ENCODE measurements at places on chromosomes 1 and 21.
A peak's percentile ranks its signal among the peaks of the same experiment; 100 is the strongest.

DNA sequence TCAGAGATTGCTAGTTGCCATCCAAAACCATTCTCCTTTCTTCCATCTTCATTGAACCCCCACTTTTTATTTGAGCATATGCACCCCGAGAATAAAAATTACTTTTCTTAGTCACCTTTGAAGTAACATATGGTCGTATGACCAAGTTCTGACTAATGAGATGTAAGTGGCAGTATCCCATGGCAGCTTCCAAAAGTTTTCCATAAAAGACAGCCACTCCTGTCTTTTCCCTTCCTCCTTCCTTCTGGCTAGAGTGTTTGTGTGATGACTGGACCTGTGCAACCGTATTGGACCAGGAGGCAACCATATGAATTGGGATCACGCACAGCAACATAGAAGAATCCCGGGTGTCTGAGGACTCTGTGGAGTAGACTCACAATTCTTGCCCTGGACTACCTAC is 41.1 kb upstream of the CCSAP start:
- DNase-seq = no peak

DNA sequence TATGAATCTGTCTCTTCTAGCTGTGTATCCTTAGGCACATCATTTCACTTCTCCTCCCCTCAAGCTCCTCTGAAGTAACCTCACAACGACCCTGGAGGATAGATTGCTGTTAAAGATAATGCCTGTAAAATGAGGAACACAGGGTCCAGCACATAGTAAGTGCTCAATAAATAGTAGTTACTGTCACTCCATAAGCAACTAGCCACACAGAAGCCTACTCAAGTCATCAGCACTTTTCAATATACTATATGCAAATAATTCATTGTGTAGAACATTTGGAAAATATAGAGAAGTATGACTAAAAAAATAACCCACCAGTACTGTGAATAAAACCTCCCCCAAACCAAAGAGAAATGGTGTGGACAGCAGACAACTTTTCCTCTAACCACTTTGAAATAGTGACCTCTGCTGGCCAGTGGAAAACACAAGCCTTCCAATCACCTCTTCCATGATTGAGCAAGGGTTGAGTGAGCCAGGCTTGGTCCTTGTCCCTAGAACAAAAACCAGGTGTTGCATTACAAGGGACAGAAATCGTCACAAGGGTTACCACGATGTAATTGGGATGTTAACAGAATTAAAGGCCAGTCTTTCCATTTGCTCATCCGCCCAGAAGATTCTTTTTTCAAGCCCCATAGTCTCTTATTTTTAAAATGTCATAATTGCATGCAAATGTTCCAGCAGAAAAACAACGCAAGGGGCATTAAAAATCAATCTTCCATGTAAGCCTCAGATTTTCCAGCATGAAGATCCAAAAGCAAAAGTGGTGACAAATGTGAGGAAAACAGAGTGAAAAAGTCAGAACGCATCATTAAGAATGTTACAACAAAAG is 15.7 kb upstream of the GLIS1 start:
- DNase-seq = peak; percentile 21

DNA sequence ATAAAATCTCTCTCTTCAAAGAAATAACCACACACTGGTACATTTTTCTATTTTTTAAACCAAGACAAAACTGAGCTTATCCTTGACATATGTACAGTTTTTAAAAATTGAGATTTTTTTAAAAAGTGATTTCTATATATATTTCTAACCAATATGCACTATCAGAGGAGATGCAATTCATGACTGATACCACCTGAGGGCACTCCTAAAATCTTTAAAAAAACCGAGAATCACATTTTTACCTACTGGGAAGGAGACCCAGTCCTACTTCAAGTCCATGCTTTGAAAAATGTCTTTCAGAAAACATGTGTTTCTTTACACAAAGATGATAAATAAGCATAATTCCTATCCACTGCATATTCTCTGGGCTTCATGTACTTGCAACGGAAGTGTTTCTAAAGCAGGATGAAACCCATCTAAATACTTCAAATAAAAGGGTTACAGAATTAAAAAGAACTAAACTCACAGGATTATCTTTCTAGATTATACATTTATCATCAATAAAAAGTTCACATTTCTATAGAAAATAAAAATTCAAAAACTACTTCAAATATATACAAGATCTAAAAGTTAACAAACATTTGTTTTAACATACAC is 98.6 kb downstream of the ENAH start:
- peak; percentile 4 for DNase-seq

GRCh38 chr1:30919025-30919881 is 10.7 kb upstream of the SDC3 start:
- no peak for DNase-seq

DNA sequence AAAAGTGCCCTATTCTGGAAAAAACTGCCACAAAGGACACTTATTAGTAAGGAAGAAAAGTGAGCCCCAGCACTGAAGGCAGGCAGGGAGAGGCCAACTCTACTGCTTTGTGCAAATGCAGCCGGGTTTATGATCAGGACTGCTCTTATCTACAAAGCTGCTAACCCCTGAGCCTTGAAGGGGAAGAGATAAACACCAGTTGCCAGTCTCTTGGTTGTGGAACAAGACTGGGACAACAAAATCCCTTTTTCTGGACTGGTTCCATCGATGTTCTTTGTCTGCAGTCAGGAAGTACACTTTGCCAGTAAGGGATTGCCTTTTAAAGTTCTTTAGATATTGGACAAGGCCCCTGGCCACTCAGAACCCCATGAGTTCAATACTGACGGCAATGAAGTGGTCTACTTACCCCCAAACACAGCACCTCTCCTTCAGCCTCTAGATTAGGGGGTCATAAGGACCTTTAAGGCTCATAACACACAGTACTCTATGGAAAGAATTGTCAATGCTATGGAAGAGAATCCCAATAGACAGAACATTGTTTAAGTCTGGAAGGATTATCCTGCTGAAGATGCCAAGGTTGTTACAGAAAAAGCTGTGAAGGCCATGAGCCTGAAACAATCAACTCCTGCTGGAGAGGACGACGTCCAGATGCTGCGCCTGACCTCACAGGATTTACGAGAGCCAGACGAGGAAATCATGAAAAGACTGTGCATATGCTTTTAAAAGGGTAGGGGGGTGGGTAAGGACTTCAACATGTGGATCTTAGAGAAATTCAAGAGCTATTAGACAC is 43.6 kb downstream of the GNB1 start:
- no peak for DNase-seq

GRCh38 chr1:20555758-20556120 is 3.4 kb downstream of the FAM43B start:
- no peak for DNase-seq

DNA sequence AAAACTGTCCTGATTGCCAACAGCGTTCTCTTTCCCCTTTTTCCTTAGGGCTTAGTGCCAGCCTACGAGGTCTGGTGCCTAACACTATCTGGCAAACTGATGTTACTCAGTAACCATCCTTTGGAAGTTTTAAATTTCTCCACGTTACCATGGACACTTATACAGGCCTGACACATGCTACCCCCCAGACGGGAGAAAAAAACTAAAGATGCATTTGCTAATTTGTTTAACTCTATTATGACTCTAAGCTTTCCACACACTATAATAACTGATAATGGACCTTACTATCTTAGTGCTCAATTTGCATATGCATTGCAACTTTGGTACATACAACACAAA is 36.8 kb downstream of the CLCA1 start:
- DNase-seq = no peak

GRCh38 chr1:3121401-3122210 is 52.6 kb downstream of the PRDM16 start:
- no peak for DNase-seq

DNA sequence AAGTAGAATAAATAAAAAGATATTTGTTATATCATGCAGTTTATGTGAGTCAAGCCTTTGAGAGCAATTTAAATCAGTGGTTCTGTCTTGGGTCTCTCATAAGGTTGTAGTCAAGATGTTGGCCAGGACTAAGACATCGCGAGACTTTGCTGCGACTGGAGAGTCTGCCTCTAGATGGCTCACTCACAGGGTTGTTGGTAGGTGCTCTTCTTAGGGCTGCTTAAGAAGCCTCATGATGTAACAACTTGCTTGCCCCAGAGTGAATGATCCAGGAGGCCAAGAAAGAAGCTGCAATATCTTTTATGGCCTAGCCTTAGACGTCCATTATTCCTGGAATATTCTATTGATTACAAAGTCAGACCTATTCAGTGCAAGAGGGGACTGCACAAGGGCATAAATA is 73.1 kb upstream of the CACHD1 start:
- no peak for DNase-seq

DNA sequence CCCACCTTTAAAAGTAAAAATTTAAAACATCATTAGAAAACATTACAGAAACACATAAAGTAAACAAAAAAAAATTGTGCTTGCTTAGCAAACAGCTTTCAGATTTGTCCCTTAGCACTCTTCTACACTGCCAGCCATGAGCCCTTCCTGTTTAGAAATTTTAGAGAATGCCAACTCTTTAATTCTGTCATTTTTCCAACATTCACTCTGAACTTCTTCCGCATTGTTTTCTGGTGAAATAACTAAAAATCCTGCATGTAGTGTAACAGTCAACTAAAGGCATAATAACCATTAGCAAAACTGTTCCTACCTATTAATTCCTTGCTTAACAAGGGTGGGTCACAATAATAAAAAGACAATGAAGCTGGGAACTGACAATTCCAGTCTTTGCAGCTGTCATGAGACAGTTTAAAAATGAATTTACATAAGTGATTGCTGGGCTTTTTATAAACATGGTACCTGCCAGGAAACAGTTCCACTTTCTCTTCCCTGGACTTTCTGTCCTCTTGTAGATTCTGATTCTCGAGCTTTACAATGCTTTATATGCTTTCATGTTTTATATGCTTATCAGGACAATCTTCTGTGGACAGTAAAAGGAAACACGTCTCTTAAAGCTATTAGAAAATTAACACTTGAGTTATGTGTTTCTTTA is 19.0 kb downstream of the GNG12 start:
- no peak for DNase-seq

DNA sequence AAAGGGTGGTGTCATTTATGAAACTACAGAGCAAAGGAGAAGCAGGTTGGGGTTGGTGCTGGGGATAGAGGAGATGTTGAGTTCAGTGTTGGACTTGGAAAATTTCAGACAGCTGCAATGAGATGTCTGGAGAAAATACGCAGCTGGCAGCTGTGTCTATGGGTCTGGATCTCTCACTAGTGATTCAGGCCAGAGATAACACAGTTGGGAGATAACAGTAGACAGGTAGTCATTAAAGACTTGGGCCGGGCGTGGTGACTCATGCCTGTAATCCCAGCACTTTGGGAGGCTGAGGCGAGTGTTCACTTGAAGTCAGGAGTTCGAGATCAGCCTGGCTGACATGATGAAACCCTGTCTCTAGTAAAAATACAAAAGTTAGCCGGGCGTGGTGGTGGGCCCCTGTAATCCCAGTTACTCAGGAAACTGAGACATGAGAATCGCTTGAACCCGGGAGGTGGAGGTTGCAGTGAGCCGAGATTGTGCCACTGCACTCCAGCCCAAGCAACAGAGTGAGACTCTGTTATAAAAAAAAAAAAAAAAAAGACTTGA is 2.5 kb upstream of the TFAP2E start:
- no peak for DNase-seq

Data from NCI-H774 (cell line).